ENCODE measurements at places on chromosomes 4 and X.

DNA sequence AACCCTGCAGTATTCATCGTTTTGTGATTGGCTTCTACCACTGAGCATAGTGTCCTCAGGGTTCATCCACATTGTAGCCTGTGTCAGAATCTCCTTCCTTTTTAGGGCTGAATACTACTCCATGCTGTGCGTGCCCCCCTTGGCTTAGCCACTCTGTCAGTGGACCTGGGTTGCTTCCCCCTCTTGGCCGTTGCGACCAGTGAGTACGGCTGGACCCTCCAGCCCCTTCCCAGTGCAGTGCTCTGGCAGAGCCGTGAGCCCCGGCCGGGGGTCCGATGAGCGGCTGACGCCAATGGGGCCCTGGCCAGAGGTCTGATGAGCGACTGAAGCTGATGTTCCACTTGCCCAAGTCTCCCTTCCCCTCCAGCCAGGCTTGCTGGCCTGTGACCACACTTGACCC is 6.9 kb downstream of the BLOC1S4 start:
- DNase-seq: no peak

DNA sequence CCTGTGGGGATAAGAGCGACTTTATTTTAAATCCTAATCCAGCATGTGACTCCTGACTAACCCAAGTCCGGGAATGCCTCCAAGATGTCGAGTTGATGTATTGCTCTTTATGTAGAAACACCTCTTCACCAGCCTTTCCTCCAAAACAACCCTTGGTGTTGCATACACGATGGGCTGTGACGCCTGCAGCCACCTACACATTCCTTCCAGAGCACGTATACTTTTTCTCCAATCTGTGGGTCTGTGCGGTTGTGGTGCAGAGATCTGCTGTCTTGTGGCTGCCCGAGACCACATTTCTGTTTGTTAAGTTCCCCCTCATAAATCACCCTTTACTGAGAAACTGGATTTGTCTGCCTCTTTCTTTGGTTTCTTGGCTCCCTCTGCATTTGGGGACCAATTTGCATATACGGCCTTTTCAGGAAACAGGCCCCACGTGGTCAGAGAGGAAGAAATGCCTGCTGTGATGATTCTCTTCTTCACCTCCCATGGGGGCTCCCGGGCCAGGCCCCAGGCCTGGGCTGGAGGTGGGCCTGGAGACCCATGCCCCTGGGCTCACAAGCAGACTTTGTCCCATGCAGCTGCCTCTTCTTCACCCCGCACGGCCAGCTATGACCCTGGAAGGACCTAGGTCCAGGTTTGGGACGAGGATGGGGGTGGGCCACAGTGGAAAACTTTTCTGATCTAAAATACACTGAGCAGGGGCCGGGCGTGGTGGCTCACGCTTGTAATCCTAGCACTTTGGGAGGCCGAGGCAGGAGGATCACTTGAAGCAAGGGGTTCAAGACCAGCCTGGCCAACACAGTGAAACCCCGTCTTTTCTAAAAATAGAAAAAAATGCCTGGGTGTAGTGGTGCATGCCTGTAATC is 21.4 kb upstream of the AFAP1 start:
- no peak for DNase-seq

DNA sequence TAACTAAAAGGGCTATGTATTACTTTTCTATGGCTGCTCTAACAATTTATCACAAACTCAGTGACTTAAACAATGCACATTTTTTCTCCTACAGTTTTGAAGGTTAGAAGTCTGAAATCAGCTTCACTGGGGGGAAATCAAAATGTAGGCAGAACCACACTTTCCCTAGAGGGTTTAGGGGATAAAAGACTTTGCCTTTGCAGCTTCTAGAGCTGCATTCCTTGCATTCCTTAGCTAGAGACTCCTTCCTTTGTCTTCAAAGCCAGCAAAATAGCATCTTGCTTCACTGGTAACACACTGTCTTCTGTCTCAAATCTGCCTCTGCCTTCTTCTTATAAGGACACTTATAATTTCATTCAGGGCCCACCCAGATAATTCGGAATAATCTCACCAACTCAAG is 152.4 kb upstream of the SPIN4 start:
- no peak for DNase-seq

DNA sequence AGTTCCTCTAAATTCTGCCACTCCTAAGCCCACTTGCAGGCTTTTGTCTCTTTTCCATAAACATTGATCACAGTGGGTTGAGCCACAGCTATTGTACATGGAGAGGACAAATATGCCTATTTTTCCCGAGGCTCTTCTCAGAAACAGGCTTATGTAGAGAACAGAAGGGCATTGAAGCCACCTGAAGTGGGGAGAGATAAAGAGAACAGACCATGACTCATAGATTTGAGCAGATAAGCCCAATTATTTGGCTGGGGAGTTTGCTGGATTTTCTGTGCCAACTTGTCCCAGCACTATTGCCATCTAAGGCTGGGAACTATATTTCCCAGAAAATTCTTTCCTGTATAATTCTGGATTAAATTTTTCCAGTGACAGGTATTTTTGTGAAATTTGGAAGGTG is 446.1 kb upstream of the RPS6KA3 start:
- DNase-seq: no peak

DNA sequence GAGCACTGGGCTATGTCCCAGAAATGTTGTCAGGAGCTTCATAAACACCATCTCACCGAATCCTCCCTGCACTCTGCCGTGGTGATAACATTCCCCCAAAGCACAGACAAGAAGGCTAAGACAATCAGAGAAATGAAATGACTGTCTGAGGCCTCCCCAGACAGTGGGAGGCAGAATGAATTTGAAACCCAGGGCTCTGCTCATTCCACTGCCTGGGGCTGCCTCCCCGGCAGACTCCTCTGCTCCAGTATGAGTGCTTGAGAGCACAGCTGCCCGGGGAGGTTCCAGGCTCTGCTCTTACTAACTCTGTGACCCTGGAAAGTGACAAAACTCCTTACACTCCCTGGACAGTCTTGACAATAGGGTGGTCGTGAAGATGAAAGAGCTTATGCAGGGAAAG is 9.7 kb downstream of the FGFBP1 start:
- no peak for DNase-seq

- DNase-seq: no peak
These were observed 190.2 kb upstream of the GK2 start for GRCh38 chr4:79598214-79598613.

GRCh38 chrX:39954851-39955250 is 142.9 kb downstream of the BCOR start:
- DNase-seq: no peak

GRCh38 chrX:66200050-66200664 is 36.1 kb downstream of the HEPH start:
- DNase-seq: no peak

- no peak for DNase-seq
These were observed 2.2 kb downstream of the PCDH10 start for GRCh38 chr4:133151341-133151690.

DNA sequence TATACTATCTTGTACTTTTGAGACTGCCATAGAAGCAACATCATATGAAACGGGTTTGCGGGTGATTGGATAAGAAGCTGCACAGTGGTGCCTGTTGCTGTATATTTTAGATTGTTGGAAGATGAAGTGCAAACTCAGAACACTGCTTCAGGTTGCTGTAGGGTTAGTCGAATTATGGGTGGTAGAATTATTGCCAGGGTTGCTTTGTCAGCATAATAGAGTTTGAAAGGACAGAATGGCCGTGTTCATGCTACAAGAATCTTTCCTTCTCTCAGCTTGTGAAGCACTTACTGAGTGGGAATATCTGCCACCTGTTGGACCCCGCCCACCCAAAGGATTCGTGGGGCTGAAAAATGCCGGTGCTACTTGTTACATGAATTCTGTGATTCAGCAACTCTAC is 115.5 kb downstream of the USP9X start:
- no peak for DNase-seq

- no peak for DNase-seq
These were observed 10.2 kb downstream of the NAT8L start for GRCh38 chr4:2069161-2069971.

GRCh38 chr4:7771056-7771455 is 168.6 kb downstream of the AFAP1 start:
- no peak for DNase-seq

DNA sequence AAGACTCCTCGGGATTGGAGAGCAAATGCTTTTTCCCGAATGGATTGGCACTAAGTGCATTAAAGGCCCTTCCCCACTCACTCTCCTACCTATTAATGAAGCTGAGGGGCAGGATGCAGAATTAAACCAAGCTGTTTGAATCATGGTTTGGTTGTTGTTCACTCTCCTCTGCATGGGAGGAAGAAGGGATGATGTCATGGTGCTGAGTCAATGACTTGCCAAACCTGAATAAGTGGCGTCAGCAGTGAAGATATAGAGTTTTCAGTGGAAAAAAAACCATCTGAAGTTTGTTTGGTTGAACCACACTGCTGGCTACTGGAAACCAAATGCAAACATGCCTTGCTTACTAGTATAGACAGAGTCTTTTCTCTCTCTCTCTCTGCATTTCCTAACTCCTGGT is 19.8 kb upstream of the ZXDA start:
- DNase-seq: no peak

DNA sequence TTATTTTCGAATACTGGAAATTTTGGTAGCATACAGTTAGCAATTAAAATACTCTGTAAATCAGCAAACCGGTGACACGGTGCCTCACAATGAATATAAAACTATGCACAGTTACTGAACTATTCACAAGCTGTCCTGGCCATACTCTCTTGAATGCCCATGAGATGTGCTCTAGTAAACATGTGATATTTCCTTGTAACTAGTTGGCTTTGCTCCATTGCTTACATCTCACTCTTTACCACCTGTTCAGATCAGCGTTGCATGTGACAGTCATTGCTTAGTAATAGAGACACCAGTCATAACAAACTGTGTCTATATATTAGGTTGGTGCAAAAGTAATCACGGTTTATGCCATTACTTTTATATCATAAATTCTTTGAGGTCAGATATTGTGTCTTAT is 897.9 kb upstream of the FTHL17 start:
- DNase-seq: no peak
